ENCODE measurements at places on chromosomes 5 and 9.
A peak's percentile ranks its signal among the peaks of the same experiment; 100 is the strongest.

- no peak for DNase-seq
These were observed 369.1 kb upstream of the DAP start for GRCh38 chr5:11130131-11130530.

- DNase-seq, result peak; percentile 50
These were observed 64.6 kb downstream of the ABCA1 start for GRCh38 chr9:104863180-104863883.

- no peak for DNase-seq
These were observed 11.1 kb upstream of the S100Z start for GRCh38 chr5:76838481-76839261.

GRCh38 chr5:56574778-56575177, 240.6 kb upstream of the MAP3K1 start:
- no peak for DNase-seq

DNA sequence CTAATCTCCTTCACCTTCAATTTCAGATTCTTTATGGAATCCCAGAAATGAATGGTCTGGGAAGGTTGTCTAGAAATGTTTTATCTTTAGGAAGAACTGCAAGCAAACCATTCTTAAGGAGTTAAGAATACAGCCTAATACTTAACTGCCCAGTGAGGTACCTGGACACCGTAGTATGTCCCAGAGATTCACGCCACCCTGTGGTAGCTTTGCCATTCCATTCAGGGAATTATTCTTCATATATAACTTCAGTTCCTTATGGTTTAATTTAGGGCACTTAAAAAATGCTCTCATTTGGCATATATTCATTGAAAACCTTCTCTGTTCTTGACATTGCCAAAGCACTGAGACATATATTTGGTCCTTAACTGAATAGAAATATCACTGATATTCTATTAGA, 49.7 kb downstream of the ACTBL2 start:
- DNase-seq, result no peak

DNA sequence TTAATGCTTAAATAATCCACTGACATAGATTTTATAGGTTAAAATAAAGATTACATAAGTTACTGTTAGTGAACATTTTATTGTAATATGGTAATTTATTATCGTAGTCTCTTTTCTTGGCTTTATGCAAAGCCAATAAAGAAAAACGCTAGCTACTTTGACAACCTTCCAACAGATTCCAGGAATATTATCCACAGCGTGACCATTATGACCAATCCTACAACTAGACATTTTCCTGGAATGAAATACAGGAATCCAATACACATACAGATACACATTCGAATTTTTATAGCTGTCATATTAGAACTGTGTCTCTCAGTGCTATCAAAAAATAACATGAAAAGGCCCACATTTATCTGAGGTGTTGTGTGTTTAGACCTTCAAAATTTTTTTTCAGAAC, 13.1 kb downstream of the RPS23 start:
- DNase-seq, result no peak

GRCh38 chr9:86676396-86676795, 270.9 kb downstream of the GAS1 start:
- no peak for DNase-seq

GRCh38 chr9:88604836-88605511, 70.0 kb downstream of the NXNL2 start:
- DNase-seq, result no peak

GRCh38 chr5:108379722-108380530, 2.0 kb downstream of the FBXL17 start:
- no peak for DNase-seq

- peak; percentile 99 for DNase-seq
These were observed 71.5 kb upstream of the EQTN start for GRCh38 chr9:27368316-27368985.

DNA sequence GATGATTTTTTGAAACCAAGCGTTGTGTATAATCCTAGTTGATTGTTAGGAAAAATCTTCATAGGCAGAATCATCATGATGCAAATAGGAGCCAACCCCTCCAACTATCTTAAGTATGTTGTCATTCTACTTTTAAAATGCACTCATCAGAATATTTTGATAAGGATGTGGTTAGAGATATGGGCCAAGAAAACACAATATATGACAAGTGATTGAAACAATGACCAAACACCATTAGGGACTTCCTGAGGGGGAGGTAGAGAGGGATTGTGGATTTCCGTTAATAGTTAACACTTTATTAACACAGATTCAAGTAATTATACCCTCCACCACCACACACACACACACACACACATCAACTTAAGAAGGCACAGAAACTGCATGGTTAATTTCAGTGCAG, 143.3 kb downstream of the ARSB start:
- no peak for DNase-seq

GRCh38 chr5:123520677-123521247, 8.8 kb downstream of the CSNK1G3 start:
- DNase-seq, result no peak

DNA sequence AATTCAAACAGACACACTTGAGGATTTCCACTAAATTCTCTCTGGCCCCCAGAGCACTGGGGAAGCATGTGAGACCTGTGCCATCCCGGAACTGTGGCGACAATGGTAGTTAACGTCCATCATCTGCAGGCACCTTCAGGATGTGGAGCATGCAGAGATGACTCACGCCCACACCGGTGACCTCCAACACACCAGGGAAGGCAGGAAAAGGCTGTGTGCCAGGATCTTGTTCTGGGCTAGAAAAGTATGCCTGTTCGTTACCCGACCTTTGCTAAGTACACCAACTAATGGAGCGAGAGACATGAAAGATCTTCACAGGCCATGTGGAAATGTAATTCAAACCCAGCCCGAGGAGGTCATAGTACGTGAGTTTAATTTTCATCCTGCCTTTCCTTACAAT, 208.8 kb downstream of the MELK start:
- no peak for DNase-seq

- DNase-seq, result no peak
These were observed 55.8 kb upstream of the ZFAND5 start for GRCh38 chr9:72420783-72421182.

DNA sequence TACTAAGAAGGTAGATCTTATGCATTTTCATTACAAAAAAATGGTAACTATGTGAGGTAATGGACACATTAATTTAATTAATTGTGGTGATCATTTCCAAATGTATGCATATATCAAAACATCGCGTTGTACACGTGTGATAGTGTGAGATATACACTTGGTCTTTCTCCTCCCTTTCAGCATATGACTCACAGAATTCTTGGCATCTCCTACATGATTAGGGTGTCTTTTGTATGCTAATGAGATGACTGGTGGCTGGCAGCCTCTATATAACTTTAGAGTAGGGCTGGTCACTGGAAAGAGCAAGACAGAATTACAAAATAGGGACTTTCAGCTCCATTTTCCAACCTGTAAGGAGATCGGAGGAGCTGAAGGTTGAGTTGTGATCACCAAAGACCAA, 1167.6 kb downstream of the CDH12 start:
- no peak for DNase-seq

- no peak for DNase-seq
These were observed 34.4 kb downstream of the GSN start for GRCh38 chr9:121302341-121302740.

GRCh38 chr5:138542180-138542955, 668 bp downstream of the ETF1 start:
- DNase-seq, result peak; percentile 27

DNA sequence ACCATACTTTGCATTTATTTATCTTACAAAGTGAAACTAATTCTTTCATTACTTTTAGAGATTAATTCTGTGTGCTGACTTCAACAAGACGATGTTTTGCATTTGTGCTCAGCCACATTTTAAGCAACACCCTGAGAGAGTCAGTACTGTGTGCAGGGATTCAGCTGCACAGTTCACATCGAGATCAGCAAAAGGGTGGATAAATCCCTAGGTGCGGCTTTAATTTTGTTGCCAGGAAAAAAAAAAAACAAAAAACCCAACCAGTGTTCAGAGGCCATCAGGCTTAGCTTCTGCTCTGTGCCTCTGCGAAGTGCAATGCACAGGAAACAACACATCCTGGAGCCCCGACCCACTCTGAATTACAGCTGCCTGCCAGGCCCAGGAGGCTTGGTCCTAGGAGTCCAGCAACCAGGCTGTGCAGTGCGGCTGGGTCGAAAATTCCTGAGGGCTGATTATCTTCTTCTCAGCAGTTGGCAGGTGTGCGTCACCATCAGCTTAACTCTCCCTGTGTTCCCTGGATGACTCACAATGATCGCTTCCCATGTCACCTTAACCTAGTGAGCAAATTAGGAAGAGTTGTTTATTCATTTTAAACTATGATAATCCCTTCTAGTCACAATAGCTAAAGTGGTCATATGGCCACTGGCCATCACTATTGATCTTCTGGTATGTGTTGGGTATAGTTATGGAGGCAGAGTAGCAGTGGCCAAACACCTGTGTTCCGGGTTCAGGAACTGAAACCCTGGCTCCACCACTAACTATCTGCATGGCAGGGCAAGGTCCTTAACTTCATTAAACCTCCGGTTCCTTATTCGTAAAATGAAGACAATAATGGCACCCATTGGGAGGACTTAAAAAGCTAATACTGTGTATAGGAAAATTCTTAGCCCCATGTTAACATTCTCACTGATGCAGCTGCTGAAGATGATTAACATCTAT, 31.2 kb upstream of the NDUFB6 start:
- no peak for DNase-seq

DNA sequence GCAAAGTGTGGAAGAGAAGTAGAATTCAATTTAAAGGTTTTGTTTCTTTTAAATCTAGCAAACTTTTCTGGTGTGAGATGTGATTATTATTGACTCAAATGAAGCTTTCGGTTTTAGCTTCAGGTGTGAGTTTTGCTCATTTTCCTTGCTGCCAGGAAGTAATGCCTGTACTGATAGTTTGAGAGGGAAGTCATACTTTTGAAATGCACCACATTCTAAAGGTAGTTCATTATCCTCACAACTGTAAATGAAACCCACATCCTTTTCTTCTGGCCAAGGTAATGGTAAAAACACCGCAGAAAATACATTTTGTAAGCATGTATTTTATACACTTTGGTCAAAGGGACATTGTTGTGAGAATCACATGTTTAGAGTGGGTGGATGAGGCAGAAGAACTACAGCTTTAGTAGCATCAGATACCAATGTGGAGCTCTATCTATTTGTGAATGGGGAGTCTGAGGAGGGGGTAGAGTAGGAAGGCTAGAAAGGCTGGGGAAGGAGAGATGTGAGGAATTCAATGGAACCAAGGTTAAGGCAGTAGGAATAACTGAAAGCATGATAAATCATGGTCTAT, 167.0 kb upstream of the CDKN2B start:
- DNase-seq, result no peak

DNA sequence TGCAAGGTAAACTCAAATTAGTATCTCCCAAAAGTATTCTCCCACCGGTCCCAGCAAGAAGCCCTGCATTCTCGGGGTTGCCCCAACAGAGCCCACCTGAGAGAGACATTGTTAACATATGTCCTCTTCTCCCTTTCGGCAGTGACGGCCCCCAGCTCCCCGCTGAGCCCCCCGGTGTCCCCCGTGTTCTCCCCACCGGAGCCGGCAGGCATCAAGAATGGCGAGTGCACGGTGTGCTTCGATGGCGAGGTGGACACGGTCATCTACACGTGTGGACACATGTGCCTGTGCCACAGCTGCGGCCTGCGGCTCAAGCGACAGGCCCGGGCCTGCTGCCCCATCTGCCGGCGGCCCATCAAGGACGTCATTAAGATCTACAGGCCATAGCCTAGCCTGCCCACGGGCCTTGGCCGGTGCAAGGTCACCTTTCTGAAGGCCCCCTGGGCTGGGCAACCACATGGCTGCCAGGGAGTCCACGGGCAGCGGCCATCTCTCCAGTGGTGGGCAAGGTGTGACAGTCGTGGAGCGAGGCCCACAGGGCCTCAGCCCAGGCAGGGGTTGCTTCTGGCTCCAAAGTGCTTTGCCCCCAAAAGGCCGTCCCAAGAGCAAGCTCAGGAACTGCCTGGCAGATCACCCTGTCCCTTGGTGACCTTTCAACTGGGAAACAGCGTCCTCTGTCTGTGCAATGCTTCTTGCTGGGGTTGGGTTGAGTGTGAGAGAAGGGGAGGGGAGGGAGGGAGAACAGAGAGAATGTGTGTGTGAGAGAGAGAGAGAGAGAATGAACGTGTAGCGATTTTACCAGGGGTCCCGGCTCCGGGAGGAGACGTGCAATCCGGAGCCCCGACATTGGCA, 45.7 kb downstream of the NEURL1B start:
- no peak for DNase-seq

DNA sequence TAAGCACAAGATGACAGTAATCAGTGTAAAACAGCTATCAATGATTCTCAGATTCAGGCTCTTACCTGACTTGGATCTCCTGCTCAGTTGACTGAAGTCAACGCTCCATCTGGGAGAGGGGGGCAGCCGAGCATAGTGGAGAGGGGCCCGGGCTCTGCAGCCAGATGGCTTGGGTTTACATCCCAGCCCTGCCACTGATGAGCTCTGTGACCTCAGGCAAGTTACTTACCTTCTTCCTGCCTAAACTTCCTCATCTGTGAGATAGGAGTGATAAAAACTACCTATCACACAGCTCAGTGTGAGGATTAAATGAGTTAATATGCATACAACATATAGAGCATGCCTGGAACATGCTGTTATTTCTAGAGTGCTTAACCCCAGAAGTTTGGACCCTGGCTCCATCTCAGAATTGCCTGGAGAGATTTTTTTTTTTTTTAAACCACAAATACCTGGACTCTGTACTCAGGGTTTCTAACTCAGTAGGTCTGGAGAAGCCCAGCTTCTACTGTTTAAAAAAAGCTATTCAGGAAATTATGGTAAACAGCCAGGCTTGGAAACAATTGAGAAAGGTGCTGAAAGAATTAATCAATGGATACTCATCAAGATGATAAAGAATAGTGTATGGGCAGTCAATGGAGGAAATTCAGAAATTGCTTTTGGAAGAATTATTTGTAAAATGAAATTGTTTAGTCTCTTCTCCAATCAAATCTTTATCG, 72.2 kb downstream of the ANKRD55 start:
- no peak for DNase-seq

DNA sequence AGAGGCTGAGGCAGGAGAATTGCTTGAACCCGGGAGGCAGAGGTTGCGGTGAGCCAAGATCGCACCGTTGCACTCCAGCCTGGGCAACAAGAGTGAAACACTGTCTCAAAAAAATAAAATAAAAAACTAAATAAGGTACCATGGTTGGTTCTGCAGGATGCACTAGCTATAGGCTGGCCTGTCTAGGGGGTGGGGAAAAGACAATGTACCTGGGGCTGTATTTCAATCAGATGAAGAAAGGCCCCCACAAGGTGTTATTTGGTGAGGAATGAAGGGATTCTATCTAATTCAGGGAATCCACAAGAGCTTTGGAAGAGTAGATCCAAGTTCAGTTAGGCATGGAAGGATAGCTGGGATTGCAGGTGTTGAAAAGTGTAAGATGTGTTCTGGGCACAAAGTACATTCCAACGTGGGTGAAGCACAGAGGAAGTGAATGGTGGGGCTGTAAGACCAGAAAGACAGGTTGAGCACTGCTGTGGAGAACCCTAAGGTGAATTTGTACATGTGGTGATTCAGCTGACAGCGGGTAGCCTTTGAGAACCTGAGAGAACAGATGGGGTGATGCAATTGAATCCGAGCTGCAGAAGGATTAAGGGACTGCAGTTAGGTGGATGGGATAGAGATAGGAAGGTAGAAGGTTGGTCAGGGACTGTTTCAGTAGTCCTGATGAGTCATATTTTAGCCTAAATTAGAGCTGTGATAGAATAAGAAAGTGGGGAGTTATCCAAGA, 71.8 kb downstream of the CAST start:
- DNase-seq, result peak; percentile 75
